ENCODE measurements at places on chromosomes 12 and 14.

GRCh38 chr14:55450124-55450523 is 9.7 kb upstream of the TBPL2 start:
- DNase-seq, result no peak

GRCh38 chr12:67578976-67579661 is 69.4 kb upstream of the DYRK2 start:
- no peak for DNase-seq

- DNase-seq, result no peak
Observed at GRCh38 chr12:47731723-47732122, 6.4 kb upstream of the ENDOU start.

DNA sequence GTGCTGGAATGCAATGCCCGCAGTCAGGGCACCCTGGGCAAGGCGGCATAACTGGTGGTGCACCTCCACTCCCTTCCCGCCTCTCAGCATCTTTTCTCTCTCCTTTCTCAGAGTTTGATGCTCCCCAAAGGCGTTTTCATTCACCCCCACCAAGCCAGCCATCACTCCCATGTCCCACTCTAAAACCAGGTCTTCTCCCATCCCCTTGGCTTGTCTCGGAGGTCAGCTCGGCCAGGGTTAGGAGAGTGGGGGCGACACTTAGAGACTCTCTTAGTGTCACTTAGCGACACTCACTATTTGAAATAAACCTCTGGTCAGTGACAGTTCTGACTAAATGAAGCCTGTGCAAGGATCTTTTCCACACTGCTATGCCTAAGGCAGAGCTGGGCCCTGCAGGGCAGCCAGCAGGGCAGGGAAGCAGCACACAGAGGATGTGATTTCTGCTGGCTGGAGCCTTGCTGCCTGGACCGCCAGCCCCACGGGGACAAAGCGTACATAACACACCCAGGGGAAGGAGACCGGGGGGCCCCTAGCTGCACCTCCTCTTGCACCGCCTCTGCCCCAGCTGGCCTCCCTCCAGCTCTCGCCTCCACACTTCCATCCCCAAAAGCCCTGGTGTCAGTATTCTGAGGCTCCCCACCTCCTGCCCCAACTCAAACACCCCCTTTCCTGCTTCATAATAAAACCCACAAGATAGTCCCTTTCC is 64.5 kb downstream of the VWF start:
- no peak for DNase-seq

GRCh38 chr12:75932241-75932640 is 99.3 kb downstream of the PHLDA1 start:
- no peak for DNase-seq

GRCh38 chr12:19045426-19045825 is 84.1 kb upstream of the PLEKHA5 start:
- DNase-seq, result no peak

DNA sequence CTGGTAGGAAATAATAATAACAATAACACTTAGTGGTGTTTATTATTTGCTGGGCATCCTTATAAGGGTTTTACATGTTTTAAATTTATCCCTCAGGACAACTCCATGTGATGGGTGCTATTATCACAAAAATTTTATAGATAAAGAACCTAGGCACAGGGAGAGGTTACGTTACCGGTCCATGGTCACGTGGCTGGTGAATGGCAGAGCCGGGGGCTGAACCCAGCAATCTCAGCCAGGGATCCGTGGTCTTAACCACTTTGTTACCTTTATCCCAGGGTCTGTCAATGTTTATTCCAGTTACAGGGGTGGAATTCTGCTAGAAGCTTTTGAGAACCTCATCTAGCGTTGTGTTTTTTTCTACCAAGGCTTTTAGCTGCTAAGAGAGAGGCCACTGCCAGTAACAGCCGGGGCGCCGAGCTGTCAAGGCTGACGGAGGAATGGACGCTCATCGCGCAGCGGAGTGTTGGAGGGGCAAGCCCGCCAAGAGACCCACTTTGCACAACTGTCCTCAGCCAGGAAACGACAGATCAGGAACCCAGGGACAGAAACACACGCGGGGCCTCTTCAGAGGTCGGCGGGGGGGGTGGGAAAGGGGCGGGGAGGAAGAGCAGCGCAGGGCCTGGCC is 418 bp downstream of the AMN1 start:
- no peak for DNase-seq

DNA sequence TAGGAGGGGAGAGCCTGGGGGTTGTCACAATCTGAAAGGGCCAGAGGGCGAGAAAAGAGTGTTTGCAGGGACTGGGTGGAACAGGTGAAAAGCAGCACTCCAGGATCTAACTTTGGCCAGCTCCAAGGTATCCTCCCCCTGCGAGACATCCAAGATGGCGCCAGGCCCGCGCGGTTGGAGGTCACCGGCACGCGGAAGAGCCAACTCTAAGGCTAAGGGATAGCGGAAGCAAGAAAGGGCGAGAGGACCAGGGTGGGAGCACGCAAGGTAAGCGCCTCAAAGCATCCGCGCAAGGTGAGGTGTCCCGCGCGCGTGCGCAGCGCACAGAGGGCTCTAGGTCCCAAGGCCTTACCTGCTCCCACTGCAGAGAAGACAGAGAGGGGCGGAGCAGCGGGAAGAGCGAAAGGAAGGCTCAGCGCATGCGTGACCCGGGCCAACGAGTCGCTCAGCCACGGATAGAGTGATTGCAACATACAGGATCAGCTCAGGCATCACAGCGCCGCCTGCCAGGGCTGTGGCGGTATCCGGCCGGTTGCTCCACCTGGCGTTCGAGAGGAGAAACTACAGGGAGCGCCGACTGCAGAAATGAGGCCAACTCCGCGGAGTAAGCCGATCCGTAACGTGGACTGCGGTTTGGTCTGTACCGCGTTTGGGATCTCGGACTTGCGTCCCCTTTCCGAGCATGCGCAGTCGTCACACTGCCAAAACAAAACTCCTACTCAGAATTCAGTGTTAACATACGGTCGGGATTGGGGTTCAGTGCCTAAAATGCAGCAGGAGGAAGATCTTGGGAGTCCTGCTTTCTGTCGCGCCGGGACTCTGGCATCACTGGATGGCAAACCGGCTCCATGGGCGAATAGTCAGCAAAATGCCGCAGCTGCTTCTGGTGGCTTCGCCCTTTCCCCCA is at the start of gene ATP5MC2:
TSS of gene ATP5MC2 (minus strand) at position 383 of the 907 bp plus-strand sequence. CDS start 3,469 bp downstream, outside the sequence.
- peak; percentile 98 for DNase-seq

DNA sequence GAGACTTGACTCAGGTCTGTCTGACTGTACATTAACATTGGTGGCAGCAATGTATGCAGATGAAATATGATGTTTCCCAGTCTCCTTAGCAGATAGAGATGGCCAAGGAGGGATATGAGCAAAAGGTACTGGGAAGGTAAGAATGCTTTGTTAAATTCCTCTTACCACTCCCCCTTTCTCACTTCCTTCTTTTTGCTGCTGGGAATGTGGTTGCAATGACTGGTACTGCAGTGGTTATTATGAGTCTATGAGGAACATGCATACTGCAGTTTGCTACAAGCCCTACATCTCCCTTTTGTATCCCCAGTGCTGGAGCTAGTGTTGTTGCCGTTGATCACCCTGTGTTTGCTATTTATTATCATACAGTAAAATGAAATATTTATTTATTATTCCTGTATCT is 35.9 kb downstream of the ALDH1L2 start:
- DNase-seq, result no peak

DNA sequence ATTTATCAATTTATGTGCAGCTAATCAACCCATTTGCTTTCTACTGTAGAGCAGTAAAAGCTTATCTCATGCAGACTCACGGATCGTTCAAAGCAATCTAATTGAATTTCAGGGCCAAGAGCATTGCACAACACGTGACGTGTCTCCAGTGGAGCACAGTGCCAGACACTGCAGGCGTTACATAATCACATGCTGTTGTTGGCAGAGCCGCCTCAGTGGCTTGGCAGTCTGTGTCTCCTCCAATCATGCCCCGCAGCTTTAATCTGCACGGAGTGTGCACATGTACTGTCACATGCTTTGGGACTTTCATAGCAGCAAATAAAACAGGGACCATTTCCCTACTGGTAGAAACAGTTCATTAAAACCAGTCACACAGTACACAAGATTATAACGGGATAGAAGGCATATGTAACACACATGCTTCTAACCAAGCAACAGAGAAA is 309.3 kb downstream of the ITPR2 start:
- no peak for DNase-seq

- DNase-seq, result no peak
Observed at GRCh38 chr14:58969951-58970751, 218.3 kb upstream of the DAAM1 start.

DNA sequence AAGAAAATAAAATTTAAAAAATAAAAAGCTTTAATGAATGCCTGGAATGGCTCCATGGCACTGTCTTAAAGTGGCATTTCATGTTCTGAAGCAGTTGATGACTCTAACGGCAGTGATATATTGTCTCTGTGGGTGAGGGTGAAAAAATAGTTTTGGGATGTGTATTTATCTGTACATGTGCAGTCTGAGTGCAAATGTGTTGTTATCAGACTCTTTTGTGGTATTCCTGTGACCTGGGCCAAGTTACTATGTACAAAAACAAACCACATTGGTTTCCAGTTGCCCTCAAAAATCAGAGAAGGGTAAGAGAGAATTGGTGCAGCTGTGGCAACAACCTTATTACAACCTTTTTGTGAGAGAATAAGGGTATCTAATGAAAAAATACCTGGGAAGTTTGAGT is 81.7 kb upstream of the CCDC91 start:
- DNase-seq, result peak; percentile 17

DNA sequence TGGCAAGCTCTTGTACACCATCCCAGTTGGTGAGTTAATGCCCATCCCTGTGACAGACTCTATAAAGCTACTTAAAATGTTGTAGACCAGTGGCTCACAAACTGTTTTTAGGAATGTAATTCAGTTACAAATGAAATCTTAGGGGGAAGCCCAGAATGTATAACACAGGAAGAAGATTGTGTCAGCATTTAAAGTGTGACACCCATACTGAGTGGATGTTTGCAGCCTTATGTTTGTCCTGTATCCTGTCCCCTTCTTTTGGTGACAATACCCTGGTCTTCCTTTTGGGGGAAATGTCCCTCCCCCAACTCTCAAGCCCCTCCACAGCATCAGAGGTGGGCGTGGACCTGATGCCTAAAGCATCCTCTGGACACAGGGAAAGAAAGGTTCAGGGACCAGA is 47.6 kb upstream of the FAM222A start:
- no peak for DNase-seq

- DNase-seq, result no peak
Observed at GRCh38 chr12:112807452-112807851, 15.9 kb downstream of the RPH3A start.

- DNase-seq, result no peak
Observed at GRCh38 chr14:91470216-91470615, 39.9 kb downstream of the PPP4R3A start.

GRCh38 chr12:51593021-51593420 is 2.0 kb downstream of the SCN8A start:
- DNase-seq, result no peak

- DNase-seq, result peak; percentile 68
Observed at GRCh38 chr14:29462321-29462720, 465.3 kb downstream of the PRKD1 start.

- DNase-seq, result no peak
Observed at GRCh38 chr12:105294886-105295479, 35.5 kb upstream of the C12orf75 start.

GRCh38 chr14:91867316-91867988 is at the start of gene TC2N:
Gene TC2N, minus strand, starts transcription at chr14:91867536. Its CDS starts 53,767 bp downstream, at chr14:91813769.
- DNase-seq, result no peak

DNA sequence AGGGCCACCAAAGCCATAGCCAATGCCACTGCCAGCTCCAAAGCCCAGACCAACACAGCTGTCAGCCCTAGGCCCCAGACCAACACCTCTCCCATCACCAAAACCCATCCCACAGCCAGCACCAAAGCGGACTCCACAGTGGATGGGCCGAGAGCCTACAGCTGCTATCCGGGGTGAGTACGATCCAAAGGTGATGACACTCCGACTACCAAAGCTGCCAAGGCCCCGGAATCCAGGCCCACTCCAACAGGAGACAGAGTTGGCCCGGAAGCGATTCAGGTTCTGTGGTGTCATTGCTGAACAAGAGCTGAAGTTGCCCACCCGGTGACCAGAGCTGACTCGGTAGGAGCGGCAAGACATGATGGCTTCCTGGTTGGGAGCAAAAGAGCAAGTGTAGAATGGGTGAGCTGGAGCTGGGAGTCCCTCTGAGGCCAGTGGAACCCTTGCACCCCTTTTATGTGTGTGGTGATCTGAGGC is at the start of gene KRT84:
TSS of gene KRT84 (minus strand) at position 427 of the 477 bp plus-strand sequence. CDS start at position 360, 67 bp downstream.
- DNase-seq, result no peak

DNA sequence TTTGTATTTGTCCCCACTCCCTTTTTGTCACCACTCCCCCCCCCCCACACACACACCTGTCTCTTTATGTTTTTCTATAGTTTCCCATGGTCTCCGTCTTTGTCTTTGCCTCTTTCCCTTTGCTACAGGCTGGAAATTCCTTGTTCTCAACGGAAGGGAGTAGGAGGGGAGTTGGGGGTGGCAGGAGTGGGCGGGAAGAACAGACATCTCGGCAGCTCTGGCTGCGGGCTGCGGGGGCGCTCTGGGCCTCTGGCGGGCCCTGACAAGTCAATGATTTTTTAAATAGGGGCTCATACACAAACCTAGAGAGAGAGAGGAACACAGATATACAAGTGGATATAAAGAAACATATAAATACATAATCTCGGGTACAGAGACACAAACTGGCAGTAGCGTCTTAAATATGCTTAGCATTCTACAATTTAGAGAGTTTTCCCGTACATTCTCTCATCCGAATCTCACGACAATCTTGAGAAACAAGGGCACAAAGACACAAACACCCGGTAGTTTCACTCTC is 2.4 kb upstream of the NAB2 start:
- peak; percentile 12 for DNase-seq

DNA sequence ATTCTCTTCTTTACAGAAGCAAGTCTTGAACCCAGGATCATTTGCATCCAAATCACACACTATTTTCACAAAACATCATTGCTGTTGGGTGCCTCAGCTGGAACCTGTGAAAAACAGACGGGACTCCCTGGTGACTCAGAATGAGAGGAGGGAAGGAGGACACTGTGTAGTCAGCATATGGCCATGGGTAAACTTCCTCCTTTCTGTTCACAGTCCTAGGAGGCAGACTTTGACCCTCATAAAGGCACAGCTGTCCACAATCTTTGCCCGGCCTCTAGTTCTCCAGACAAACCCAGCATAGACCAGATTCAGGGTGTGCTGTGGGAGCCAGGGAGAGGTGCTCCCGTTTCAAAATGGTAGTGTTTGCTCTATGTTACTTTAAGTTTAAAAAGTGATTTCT is 62.0 kb downstream of the DYRK2 start:
- DNase-seq, result no peak

- DNase-seq, result no peak
Observed at GRCh38 chr12:101552277-101552676, 42.5 kb upstream of the MYBPC1 start.

DNA sequence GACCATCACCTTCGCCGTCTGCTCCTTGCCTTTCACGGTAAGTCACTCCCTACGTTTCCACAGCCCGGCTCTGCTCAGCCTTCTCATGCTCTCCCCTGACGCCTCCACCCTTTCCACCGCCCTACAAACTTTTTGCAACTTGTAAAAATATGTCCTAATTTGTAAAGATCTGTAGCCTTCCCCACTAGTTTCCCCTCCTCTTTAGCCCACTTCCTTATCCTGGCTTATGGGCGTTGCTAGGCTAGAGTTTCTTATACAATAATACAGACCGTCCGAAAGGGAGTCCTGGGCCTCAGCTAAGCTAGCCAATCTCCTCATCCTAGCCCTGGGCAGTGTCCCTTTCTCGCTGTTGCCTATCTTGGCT is 1.2 kb downstream of the PTGER2 start:
- DNase-seq, result no peak

- DNase-seq, result no peak
Observed at GRCh38 chr12:27550653-27550975, 26.6 kb downstream of the PPFIBP1 start.

All from NCI-H1930 (cell line).